ENCODE measurements at places on chromosomes 5 and 9.

DNA sequence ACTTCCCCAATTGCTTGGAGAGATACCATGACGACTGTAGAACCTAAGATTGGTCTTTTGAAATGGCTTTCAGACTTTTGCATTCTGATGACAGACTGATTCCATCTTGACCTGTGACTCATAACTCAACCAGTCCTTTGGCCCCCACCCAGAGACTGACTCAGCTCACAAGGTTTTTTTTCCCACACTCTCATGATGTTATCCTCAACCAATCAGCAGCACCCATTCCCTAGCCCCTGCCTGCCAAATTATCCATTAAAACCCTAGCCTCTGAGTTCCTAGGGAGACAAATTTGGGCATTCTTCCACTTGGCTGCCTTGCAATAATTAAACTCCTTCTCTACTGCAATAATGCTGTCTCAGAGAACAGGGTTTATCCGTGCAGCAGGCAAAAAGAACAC, 1263.3 kb upstream of the CDH9 start:
- DNase-seq = no peak

DNA sequence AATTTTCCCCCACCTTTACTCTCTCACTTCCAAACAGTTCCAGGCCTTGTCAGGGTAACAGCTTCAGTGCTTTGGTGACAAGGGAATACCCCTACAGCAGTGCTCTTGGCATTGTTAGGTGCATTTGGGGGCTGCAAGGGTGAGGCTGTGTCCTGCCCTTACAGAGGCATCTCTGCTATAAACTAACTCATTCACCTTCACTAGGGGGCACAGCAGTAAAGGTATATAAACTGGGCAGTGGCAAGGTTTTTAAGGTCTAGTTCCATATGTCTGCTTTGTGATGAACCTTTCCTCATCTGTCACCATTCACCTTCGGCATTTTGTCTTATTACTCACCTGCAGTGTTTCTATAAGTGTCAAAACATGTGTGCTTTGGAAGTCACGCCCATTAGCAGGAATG, 79.1 kb upstream of the GPR151 start:
- no peak for DNase-seq

GRCh38 chr5:98638701-98639100, 134.8 kb upstream of the RGMB start:
- no peak for DNase-seq

GRCh38 chr5:38518341-38518740, 38.1 kb downstream of the LIFR start:
- DNase-seq = no peak

DNA sequence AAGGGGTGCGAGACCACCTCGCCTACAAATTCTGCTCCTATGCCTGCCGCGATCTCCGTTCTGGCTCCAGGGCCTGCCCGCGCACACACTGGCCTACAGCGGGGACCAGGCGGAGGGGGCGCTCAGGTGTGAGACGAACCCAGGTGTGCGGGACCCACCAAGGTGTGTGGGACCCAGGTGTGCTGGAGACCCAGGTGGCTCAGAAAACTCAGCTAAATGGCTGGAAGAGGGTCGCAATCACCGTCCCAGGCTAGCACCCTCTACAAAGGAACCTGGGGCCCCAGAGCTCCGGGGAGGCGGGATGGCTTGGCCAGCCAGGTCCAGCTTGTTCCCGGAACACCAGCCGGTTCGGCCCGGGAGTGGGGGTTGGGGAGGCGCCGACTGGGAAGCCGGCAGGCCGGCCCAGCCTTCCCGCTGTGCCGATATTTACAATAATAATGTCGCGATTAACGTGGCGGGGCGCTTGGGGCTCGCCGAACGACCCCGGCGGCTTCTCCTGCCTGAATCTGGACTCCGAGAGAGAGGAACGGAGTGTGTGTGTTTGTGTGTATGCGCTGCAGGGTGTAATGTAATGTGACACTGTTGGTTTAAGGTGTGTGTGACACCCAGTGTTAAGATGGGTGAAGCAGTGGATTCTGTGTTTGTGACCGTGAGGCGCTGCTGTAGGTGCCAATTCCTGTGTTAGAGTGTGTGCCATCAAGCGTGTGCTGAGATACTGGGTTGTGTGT, 1.4 kb downstream of the PCDH1 start:
- no peak for DNase-seq

DNA sequence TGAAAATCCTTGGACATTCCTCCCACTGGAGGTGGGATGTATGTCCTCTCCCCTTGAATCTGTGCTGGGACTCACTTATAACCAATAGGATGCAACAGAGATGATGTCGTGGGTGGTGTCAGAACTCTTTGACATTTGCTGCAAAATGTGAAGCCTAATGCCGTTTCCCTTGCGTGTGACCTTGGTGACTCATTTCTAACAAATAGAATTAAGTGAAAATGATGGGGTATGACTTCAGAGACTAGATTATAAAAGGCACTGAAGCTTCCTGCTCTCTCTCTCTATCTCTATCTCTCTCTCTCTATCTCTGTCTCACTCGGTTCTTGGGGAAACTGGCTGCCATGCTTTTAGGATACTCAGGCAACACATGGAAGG, 126.1 kb upstream of the STC2 start:
- no peak for DNase-seq

GRCh38 chr5:21776466-21776865, 1076.7 kb downstream of the CDH12 start:
- no peak for DNase-seq

GRCh38 chr5:38670878-38671277, 114.4 kb upstream of the LIFR start:
- no peak for DNase-seq

- no peak for DNase-seq
These were observed 12.6 kb downstream of the CAVIN4 start for GRCh38 chr9:100590481-100590880.

- no peak for DNase-seq
These were observed 9.9 kb upstream of the FBP1 start for GRCh38 chr9:94649100-94649819.

GRCh38 chr5:74244406-74244805, 396.1 kb downstream of the ENC1 start:
- DNase-seq = no peak

- no peak for DNase-seq
These were observed 286.7 kb upstream of the KLF9 start for GRCh38 chr9:70701163-70701562.

DNA sequence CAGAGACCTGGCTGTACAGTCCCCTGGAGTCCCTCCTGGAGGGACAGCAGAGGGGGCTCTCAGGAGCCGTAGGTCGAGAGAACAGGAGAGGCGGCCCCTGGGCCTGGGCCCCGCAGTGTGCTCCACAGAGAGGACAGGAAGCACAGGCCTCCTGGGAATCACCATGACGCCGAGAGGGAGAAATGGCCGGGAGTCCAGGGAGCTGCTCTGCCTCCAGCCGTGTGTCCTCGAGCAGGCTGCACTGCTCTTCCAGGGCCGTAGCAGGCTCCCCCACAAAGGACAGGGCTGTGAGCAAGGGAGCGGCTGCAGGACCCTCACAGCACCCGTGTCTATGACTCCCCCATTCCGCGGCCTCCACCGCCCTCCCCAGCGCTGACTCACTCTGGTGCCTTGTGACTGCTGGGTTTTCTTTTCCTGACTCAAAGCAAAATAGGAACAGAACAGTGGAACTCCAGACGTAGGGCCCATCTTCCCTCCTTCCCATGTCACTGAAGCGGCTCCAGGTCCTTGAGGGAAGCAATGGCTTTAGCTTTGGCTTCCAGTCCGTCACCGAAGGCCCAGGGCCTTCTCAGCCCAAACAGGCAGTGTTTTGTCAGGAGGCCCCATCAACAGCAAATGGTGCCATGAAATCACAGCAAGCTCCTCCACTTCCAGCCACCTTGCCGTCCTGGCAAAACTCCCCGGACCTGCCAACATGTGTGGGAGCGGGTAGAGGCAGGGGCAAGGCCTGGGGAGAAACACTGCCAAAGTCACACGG, 114.2 kb downstream of the LHFPL2 start:
- DNase-seq = no peak

DNA sequence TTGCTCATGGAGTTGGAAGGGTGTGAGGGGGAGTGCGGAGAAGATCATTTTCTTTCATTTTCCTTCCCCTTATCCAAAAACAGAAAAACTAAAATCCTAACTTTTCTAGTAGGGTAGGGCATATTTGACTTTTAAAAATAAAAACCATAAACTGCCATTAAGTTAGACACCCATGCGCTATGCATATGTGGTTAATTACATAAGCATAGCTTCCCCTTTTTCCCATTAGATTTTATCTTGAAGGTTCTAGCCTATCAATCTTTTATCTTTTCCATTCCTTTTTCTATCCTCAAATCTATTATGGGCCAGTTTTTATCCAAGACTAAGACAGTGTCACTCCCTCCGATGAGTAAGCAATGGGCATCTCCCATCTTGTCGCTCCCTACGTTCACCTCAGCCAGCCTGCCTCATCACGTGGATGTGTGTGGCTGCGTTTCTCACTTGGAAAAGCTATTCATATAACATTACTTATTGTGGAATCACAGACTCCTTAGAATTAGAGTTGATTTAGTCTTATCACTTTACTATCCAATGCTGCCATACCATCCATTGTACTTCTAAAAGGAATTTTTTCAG, 49.2 kb downstream of the PCSK5 start:
- DNase-seq = no peak

GRCh38 chr5:160672521-160672920, 179.5 kb downstream of the ATP10B start:
- DNase-seq = no peak

- no peak for DNase-seq
These were observed 130.8 kb downstream of the ZNF354C start for GRCh38 chr5:179190851-179191505.

DNA sequence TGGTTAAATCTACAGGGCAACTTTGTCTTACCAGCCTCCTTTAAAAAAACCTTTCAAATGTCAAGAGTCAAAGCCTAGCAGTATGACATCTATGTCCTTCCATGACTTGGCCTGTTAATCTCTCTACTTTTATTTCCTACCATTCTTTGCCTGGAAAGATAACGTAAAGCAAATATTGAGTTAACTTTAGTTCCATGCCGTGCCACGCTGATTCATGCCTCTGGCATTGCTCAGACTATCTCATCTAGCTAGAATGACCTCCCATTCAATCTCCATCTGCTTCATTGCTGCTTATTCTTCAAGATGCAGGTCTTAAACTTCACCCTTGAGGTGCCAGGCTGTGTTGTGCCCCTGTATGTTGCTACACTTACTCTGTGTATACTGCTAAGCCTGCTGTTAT, 729.8 kb downstream of the EFNA5 start:
- no peak for DNase-seq

- DNase-seq = no peak
These were observed 4.2 kb upstream of the HAVCR2 start for GRCh38 chr5:157113002-157113401.

GRCh38 chr9:136053757-136054142, 41.3 kb downstream of the NACC2 start:
- no peak for DNase-seq

GRCh38 chr9:134344068-134344799, 18.0 kb downstream of the RXRA start:
- DNase-seq = no peak

GRCh38 chr9:81083854-81084512, 605.4 kb downstream of the TLE1 start:
- DNase-seq = no peak

GRCh38 chr9:5628183-5628529, 751 bp upstream of the RIC1 start:
- DNase-seq = no peak

DNA sequence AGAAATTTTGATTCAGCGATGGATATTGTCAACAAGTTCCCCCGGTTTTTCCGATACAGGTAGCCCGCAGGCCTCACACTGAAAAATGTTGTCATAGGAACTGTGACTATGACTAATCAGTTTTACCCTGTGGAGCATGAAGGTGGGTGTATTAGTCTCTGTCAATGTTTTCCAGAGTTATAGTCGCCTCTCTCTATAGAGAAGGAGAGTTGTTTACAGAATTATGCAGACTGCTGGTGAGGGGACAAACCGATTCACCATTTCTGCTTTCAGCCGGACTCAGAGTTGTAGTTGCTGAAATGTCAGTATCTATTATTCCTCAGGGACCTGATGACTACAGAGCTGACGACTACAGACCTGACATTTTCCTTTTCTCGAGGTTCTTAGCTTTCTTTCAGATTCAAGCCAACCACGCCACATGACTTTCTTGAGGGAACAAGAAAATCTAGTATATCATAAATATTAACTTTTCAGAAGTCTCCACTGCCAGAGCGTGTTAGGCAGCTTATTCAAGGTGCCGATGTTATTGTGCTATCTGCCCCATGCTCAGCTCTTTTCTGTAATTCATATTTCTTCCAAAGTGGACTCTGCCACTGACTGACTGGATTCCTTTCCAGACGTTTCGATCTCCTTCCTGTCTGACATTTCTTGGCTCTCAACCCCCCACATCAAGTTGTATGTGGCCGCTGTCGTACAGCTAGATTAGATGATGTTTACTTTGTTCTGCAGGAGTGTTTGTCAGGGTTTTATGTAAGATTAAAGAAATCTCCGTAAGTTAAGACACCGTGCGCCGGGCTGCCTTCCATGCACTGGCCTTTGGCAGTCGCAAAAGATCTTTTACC, 178.1 kb downstream of the FGF1 start:
- DNase-seq = peak; percentile 12

- DNase-seq = no peak
These were observed 519.3 kb upstream of the PTGER4 start for GRCh38 chr5:40160435-40160834.

DNA sequence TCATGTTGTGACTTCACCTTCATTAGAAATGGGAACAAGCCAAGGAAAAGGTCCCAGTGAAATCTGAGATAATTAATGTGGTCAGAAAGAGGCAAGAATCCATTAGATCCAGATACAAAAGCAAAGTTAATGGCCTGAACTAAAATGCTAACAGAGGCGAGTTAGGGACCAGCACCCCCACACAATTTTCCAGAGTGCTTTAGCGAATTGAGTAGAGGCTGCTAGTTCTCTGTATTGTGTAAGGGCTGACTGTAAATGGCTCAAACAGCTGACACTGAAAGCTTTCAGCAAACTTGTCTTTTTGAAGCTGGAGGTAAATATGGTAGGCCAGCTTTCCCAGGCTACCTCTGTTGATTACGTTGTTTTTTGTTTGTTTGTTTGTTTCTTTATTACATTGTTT, 75.5 kb downstream of the CSNK1A1 start:
- no peak for DNase-seq

- no peak for DNase-seq
These were observed 123.7 kb downstream of the INSYN2B start for GRCh38 chr5:169856571-169856970.

DNA sequence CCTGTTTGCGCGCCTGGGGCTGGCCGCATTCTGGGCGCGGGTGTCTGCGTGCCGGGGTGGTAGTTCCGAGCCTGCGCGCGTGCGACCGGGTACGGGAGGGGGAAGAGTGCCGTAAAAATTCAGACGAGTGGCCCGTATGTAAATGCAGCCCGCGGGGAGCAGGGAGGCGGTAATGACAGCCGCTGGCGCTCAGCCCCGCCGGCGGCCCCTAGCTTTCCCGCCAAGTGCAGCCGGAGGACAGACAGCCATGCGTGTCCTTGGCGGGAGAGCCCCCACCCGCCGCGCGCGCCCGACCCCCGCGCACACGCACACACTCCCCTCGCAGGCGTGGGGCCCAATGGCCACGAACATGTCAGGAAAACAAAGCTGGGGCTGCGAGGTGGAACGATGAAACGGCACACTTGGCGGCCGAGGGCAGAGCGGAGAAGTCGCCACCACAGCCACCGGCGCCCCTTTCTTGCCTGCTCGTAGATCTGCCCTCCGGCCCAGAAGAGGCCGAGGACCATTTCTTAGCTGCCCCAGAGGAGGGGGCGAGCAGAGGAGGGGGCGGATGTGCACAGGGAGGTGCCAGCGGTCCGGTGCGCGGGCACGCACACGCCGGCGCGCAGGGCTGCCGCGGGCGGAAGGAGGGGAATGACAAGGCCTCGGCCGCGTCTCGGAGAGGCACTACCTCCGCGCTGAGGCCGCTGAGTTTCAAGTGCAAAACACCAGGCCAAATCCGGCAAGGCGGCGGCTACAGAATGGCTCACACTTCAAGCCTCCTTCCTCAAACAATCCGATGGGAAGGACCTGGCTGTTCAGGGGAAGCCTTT, 208.4 kb downstream of the MEF2C start:
- DNase-seq = peak; percentile 43

Data from stimulated activated naive B cell treated with anti-CD40 and anti-IgM and Interleukin-4, amounts not matched to agents 10 μg/mL and 1 μg/mL and 100 μg/mL, for 72 hours (primary cell).